ENCODE measurements at places on chromosomes 6 and 20.

GRCh38 chr6:23561732-23562131 is 564.3 kb upstream of the NRSN1 start:
- no peak for DNase-seq

GRCh38 chr20:53319200-53319599 is 274.4 kb downstream of the ZNF217 start:
- no peak for DNase-seq

GRCh38 chr6:6270948-6271535 is 49.4 kb downstream of the F13A1 start:
- DNase-seq = no peak

GRCh38 chr20:16653266-16653665 is 76.6 kb upstream of the SNRPB2 start:
- no peak for DNase-seq

GRCh38 chr6:40397287-40398033 is 189.7 kb downstream of the LRFN2 start:
- no peak for DNase-seq
